Stimulated activated CD4-positive, alpha-beta T cell treated with anti-CD3 and anti-CD28 coated beads, Interleukin-1b, Interleukin-23, amount 100 ng/mL, for 1 hour (primary cell): ENCODE measurements at places on chromosomes 7 and 10.

DNA sequence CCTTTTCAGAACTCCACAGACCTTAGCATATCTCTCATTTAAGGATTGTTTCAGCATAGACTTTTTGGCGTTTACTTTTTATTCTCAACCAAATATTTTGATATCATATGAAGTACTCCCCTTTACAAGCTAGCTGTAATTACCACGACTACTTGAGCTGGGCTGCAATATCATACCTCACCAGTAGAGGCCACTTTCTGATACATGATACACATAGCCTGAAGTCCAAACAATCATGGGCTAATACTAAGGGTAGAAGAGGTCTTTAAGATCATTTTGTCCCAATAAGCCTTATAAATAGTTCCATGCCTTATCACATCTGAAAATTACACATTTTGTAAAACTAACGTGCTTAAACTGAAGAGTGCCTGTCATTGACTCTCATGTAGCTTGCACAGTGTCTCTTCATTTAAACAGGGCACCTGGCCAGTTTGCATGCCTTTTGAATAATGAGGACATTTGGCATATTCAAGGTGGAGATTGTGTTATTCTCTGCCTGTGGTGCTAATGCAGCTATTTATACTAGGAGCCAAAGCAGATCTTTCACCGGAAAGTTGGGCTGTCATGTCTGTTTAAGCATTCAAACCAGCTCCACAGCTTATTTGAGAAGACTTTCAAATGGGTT lies 403.7 kb upstream of the ZMIZ1 start:
- no peak for DNase-seq

DNA sequence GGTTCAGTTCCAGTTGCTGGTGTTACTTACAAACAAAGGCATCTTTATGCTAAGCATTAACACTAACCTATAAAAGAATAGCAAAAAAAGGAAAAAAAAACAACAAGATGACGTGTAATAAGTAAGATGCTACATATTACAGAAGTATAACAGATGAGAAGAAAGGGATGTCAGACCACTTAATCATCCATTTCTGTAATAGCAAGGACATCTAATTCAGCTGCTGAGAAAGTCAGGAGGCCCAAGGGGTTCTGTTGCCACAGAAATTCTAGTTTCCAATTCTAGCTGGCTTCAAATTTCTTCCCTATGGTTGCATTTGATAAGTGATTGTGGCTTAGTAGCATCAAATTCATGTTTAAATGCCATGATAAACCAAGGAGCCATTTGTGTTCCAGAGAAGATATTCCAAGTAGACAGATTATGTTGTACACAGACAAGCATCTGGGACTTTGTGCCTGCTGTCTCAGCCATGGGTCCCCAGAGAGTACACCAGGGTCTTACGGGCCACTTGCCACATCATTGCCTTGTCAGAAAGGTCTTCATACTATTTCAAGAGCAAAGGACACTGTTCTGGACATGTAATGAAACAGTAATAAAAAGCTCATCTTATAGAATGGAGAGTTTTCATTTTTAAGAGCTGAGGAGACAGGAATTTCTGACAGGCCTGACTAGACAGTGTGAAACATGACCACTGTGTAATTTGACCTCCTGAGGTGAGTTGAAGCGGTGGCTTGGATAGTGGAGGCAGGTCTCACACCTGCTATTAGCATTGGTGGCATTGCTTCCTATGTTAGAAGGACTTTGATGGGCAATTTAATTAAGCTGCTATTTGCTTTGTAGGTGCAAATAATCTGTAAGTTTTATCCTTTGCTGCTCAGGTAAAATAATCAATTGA lies 4.2 kb upstream of the ASB4 start:
- DNase-seq, result no peak

- no peak for DNase-seq
Measured at GRCh38 chr10:72502581-72502980, 123.3 kb downstream of the MICU1 start.

- no peak for DNase-seq
Measured at GRCh38 chr10:63719226-63719856, 198.1 kb downstream of the REEP3 start.

DNA sequence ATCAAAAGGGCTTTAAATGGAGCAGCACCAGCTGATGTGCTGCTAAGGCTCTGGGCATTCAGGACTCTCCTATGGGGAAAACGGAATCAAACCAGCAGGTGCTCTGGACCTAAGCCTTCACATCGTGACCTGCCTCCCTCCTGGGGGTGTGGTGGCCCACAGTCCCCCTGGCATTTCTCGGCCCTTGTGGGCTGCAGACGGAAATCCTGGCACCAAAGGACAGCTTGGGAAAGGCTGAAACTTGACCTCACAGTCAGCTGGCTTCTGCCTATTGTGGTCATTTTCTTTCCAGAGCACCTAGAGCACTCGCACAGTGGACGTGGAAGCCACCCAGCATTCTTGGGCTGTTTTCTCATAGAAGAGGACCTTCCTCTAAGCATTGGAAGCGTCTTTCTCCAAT lies 74.8 kb downstream of the TPST1 start:
- DNase-seq, result no peak

DNA sequence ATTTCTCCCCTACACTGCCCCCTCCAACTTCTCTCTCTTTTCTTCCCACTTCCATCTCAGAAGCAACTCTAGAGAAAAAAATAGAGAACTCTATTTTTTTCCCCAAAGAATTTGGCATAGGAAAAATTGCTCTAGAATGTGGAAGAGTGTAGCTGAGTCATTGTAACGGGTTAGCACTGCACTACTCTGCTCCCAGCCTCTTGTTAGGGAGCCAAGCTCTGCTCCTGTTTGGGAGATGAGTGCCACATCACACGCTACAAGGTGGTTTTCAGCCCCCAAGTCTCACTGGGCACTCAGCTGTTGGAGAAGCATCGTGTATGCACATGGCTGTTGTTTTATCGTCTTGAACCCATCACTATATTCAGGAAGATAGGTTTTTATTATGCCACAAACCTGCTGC lies 136.4 kb downstream of the BMPER start:
- DNase-seq, result no peak

- DNase-seq, result no peak
Measured at GRCh38 chr10:117460846-117461765, 81.4 kb upstream of the EMX2 start.

DNA sequence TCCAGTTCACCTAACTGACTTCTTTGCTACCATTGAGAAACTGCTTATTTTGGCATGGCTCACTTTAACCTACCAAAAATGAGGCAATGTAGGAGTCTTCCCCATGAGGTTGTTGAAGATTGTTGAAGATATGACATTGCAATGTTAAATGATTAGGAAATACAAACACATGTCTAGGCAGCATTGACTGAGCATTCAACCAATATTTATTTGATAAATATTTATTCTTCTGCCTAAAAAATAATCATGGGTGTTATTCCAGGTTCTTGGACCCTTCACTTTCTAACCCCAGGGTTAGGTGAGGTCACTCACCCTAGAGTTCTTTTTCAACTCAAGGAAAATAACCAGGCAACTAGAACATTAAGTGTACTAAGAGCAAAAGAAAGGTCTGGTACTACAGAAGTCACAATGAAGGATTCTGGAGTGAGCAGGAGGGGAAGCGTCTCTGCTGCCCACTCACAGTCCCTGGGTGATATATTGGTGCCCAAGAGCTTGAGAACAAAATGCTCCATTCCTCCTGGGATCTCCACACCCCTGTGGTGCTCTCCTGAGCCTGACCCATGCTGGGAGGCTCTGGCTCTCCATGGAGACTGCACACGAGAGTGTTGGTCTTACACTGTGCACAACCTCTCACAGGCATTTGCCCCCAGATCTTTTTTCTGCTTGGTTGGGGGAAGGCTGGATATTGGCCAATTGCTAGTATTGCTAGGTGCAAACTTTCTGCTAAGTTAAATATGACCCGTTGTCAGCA lies 123.4 kb downstream of the SPAG6 start:
- no peak for DNase-seq

DNA sequence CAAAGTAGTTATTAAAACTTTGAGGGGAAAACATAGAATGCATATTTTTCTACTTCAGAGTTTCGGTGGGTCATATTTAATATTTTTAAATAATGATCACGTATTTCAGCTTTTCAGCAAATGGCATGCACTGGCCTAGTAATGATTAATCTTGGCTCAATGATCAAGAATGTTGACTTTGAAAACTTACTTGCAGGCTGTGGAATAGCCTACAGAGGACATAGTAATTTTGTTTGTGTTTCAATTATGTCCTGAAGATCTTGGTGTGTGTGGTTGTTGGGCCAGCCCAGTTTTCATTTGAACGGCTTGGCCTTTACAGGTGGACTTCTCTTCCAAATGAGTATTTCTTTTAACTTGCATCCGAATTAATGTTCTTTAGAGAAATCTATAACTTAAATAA lies 35.1 kb downstream of the ADD3 start:
- no peak for DNase-seq

- no peak for DNase-seq
Measured at GRCh38 chr7:65968256-65969185, 13.5 kb downstream of the GUSB start.

- no peak for DNase-seq
Measured at GRCh38 chr10:680146-680545, 9.3 kb downstream of the DIP2C start.

- no peak for DNase-seq
Measured at GRCh38 chr7:100949227-100949932, at the start of gene MUC3A. MUC3A (plus strand) TSS chr7:100949534; CDS start chr7:100949625, 91 bp downstream.

DNA sequence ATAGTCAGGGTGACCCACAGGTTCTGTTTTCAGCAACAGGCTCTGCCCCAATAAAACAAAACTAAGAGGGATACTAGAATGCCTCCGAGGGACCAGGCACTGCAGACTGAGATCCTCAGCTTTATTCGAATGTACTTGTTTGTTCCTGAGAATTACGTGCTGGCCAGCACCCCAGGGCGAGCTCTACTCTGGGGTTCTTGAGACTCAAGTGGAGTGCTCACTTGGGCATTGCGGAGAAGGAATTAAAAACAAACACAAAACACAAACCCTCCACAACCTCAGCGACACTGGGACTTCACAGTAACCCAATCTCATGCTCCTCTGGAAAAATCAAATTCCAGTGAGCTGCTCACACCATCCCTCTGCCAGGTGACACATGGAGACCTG lies 250.7 kb downstream of the TNS3 start:
- no peak for DNase-seq

DNA sequence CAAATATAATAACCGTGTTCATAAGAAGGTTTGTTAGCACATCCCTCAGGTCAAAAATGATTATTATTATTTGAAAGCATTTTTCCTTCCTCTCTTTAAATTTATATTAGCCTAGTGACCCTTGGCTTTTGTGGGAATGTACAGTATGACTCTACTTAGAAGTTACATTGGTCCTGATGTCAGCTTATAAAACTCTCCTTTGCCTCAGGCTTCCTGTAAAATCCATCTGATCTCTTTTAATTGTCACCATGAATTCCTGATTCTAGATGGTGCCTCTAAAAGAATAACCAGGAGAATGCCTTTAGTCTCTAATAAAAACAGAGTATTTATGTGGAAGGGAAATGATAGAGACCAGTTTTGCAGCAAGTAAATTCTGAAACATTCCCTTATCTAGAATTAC lies 1134.4 kb downstream of the XPNPEP1 start:
- no peak for DNase-seq

DNA sequence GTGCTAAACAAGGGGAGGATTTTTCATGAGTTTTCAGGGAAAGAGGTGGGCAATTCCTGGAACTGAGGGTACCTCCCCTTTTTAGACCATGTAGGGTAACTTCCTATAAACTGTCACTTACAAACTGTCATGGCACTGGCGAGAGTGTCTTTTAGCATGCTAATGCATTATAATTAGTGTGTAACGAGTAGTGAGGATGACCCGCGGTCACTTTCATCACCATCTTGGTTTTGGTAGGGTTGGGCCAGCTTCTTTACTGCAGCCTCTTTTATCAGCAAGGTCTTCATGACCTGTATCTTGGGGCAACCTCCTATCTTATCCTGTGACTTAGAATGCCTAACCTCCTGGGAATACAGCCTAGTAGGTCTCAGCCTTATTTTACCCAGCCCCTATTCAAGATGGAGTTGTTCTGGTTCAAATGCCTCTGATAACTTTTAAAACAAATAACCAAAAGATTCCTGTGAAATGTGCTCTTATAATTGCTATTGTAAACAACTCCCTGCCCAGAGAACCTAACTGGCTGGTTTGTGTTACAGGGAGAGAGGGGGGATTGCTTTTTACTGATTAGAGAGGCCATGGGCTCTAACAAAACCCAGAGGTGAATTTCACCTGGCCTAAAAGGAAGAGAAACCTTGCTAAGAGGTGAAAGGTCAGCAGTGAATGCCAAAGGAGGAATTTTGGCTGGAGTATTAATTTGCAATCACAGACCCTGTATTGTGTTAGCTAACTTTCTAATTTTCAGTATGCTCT lies 64.3 kb downstream of the EEPD1 start:
- DNase-seq, result no peak

- DNase-seq, result no peak
Measured at GRCh38 chr7:27689591-27690164, 27.0 kb upstream of the HIBADH start.

GRCh38 chr10:102632394-102633111 lies 11.7 kb upstream of the TRIM8 start:
- no peak for DNase-seq

DNA sequence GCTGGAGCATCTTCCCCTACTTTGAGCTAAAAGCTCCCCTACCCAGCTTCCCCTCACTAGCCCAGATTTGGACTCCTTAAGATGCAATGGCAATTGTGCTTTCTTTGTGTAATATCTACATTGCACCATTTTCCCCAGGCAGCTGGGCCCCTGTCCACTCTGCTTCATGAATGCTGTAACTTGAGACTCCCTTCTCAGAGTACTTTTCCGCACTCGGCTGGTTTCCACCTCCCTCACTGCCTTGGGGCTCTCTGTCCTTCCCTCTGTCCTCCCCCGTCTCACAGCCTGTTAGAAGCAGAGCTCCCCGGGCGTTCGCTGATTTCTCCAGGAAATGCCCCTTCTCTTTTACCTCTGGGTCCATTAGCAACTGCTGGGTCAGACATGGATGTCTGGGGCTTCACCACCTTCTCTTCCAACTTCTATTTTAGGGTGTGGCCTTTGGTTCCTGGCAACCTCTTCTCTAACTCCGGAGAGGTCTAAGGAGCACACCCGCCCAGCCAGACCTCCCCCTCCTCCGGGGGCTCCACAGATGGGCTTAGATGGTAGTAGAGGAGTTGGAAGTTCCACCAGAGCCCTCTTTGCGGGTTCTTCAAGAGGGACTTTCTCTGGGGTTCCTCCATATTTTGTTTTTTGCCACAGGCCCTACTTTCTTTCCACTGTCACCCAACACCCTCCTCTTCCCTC lies 2.9 kb upstream of the TMEM72 start:
- DNase-seq, result no peak

DNA sequence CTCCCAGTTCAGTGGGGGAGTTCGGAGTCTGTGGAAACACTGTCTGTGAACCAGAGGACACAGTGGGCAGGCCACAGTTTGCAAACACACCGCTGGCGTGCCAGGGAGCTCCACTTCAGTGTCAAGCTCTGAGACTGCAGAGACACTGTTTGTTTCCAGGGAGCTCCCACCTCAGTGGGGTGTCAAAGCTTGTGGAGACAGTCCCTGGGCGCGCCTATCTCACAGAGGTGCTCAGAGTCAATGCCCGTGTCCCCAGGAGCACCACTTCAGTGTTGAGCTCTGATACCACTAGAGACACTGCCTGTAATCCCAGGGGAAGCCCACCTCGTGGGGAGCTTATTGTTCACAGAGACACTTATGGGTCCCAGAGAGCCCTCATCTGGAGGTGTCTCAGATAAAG lies 4.3 kb downstream of the MYO1G start:
- no peak for DNase-seq

- DNase-seq, result no peak
Measured at GRCh38 chr10:94218493-94219183, 144.1 kb downstream of the NOC3L start.
